ENCODE measurements at places on chromosomes 1 and 21.

- DNase-seq = peak; percentile 85
These were observed 99.1 kb downstream of the BEND5 start for GRCh38 chr1:48677306-48678287.

DNA sequence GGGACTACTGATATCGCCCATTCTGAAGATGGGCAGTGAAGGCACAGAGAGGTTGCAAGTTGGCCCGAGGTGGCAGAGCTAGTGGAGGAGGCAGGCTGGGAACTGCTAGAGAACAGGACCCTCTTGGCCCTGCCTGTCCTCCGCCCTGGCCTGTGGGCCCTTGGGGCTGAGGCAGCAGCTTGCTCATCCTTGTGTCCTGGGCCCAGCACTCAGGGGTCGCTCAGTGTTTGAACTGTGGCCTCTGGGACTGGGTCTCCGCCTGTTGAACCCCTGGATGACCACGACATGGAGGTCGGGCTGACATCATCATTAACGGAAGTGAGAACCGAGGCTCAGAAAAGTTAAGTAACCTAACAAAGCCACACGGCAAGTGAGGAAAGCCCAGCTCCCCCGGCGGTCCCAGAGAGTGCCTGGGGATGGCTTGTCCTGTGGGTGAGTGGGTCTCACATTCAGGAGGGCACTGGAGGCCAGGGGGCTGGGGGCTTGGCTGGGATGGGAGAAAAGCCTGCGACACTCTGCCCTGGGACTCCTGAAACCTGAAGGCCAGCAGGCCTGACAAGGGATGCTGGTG is 23.0 kb upstream of the DDOST start:
- no peak for DNase-seq

GRCh38 chr1:189958756-189959155 is 518.9 kb downstream of the BRINP3 start:
- no peak for DNase-seq

DNA sequence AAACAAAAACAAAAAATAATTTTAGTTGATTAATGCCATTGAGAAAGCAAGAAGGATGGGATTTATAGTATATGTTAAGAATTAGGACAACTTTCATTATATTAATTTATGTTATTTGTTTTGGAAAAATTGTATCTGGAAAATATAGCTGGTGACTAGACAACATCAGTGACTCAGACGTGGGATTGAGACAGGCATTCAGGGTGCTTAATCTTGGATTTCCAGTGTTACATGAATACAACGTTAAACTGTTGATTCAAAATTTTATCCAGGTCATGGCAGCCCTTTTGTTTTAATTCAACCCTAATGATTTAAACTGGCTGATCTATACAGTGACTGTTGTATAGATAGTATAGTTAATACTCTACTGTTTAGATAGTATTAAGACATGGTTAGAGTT is 827.1 kb upstream of the B3GALT2 start:
- DNase-seq = no peak

DNA sequence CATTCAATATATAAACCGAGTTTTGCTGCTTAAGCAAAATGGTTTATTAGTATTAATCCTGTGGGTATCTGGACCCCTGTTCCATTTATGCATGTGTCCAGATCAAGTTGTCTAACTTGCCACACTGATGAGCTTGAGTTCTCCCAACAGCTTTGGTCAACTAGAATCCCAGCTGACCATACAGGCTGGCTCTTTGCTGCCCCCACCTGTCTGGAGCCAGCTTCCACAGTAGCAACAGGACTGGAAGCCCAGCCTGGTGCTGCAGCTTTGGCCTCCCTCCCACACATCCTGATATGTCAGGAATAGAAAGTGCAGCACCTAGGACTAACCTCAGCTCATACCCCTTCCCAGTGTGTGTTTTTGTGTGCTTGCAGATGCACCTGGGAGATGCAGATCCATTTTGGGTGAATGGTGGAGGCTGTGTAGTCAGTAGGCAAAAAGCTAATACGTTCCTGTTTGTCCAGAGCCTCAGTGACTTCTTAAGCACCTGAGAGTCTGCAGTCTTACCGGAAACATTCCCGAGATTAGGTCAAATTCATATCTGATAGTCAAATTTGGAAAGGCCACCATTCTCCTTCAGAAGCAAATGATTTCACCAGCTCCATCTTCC is 40.9 kb upstream of the BEND5 start:
- peak; percentile 76 for DNase-seq

DNA sequence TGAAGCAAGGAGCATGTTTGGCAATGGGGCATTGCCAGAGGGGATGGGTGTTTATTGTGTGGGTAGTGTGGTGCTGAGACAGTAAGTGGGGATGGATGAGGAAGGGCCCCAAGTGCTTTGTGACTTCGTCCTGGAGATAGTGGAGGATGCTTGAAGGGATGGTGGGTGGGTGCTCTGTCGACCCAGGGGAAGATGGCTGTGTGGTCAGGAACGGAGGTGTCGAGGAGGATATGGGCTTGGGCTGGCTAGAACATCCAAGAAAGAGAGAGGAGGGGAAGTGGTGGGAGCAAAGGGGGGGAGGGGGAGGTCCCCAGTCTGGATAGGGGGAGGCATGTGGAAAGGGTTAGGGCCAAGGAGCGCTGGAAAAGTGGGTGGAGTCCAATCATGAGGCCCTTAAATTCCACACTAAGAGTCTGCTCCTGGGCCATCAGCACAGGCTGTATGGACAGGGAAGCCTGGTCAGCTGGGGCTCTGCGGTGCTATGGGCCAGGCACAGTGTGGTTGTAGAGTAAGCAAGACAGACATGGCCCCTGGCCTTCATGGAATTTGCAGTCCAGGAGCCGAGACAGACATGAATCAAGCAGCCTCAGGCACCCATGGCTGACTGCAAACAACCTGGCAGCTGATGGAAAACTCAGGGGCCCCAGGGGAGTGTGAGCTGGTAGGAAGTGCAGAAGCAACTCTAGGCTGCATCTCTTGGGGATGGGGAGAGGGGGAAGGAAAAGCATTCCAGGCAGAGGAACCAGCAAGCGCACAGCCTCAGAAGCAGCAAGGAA is 36.3 kb downstream of the EDN2 start:
- no peak for DNase-seq

DNA sequence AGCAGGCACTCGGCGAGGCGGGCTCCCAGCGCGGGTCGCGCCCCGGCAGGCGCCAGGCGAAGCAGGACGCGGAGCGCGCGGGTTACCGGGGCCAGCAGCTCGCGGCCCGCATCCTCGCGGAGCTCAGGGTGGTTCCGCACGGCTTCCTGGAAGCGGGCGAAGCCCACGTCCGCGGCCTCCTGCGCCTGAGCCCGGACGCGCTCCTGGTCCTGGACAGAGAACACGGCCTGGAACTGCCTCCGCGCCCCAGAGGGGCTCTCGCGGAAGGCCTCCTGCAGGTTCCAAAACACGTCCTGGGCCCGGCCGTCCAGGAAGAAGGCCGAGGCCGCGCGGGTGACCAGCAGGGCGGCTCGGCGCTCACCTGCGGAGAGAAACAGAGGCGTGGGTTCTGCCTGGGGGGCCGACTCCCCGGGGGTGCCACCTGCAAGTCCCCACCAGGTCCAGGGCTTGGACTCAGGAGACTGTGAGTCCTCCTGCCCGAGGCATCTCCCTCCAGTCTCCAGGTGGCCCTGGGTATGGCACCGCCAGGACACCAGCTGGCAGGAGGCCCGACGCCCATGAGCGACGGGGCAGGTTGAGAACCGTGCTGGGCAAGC is 11.4 kb downstream of the TTC34 start:
- no peak for DNase-seq

DNA sequence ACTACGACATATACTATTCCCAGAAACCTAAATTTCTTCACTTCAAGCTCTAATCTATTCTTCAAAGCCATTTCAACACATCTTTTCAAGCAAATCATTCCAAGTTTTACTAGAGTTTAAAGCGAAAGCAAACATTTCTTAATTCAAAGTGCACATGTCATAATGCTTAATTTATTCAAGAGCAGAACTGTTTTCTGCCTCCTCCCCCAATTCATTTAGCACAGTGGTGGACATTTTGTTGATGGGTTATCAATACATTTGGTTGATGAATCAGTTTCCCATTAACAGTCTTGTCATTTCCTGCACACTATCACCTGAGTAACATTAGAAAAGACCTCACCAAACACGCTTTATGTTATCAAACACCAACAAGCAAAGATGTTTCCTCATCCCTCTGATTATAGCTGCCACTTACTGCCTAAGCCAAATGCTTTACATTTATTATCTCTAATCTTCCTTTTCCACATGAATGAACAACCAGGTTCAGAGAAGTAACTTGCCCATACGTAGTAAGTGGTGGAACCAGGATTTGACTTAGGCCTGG is 2.0 kb downstream of the SRSF4 start:
- DNase-seq = no peak

- no peak for DNase-seq
These were observed 20.8 kb downstream of the PRCC start for GRCh38 chr1:156788136-156788535.

DNA sequence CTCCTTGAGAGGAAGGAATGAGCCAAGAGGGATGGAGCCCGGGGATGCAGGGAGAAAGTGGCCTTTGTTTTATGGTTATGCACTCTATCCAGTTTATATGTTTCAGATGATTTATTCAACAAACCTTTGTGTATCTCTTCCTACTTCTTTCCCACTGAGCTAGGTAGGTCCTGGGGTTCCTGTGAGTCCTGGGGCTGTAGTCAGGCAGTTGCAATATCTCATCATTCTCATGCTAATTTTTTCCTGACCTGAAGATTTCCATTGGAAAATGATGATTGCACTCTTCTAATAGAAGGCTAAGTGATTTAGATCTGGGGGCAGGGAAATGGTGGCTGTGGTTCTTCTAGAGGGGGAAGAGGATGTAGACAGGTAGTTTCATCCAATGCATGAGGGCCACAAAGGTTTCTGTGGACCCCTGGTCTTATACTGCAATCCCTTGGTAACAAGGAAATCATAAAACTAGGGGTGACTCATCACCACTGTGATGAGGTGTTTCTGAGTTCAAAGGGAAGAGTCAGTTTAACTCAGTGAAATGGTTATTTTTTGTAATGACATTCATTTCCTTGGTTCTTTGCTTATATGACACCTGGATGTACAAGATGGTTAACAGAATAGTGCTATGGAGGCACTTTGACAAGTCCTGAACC is 20.2 kb downstream of the B3GALT5 start:
- no peak for DNase-seq

DNA sequence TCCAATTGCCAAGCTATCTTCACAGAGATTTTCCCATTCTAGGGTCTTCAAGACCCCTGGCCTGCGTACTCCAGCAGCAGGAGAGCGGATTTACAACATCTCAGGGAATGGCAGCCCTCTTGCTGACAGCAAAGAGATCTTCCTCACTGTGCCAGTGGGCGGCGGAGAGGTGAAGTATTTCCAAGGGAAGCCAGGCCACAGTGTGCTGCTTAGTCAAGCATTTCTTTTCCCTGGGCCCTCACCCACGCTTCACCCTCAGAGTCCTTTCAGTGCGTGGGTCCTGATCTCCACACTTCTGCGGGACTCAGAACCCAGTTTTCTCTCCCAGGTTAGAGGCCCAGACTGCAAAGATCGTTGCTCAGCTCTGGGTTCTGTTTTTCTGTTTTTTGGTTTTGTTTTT is 13.1 kb downstream of the CDCA8 start:
- no peak for DNase-seq

Measured in Ammon's horn (tissue), 1 donor.